ENCODE measurements at places on chromosomes 5 and 9. TPM values are rescaled to one million over a fixed set of nuclear protein-coding genes. Genes with fewer than 3 reads are reported as not detected.

- H3K4me3 ChIP-seq: no peak overlapping the region
- H3K4me1 ChIP-seq: peaks cover 21% of the 10 kb centered on the region
- H3K36me3 ChIP-seq: peaks cover 3% of the 10 kb centered on the region
- no peaks in the 10 kb centered on the region for H3K27me3 ChIP-seq
These were observed 29.0 kb upstream of the GPR150 start for GRCh38 chr5:95590880-95591279.

Gene QRFP
- total RNA-seq: not detected

DNA sequence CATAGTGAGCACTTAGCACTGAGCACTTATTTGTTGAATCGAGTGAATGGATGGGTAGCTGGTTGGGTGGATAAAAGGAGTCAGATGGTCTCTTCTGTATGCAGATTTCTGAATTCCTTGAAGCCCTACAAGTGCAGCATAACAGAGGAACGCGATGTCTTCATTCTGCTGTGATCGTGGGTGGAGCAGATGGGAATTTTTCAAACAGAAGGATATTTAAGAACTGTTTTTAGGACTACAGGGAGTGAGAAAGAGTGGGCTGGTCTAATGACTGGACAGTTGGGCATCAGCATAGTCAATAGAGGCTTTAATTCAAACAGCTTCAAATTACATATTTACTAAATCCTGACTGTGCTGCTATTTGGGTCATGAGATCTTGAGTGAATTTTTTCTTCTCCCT lies 253.2 kb downstream of the CEMIP2 start:
- peaks cover 12% of the 10 kb centered on the region for H3K27me3 ChIP-seq
- DNase-seq: no peak
- no peak overlapping the region for H3K4me3 ChIP-seq
- H3K4me1 ChIP-seq: no peaks in the 10 kb centered on the region

GRCh38 chr9:116350213-116350612 lies 196.6 kb downstream of the PAPPA start:
- no peak for DNase-seq
- no peaks in the 10 kb centered on the region for H3K36me3 ChIP-seq
- no peak overlapping the region for H3K27ac ChIP-seq
- no peaks in the 10 kb centered on the region for H3K27me3 ChIP-seq
- no peak overlapping the region for H3K4me3 ChIP-seq

Gene CD72
- 15.5 TPM for total RNA-seq

Gene ENDOG
- 23.9 TPM for total RNA-seq

Data from activated CD8-positive, alpha-beta T cell treated with anti-CD3 and anti-CD28 coated beads for 36 hours (primary cell).